Left kidney (tissue), 8 donors: ENCODE measurements at places on chromosomes 6 and 20. TPM values are rescaled to one million over a fixed set of nuclear protein-coding genes. Genes with fewer than 3 reads are reported as not detected.
A peak's percentile ranks its signal among the peaks of the same experiment; 100 is the strongest.

TRIM10 gene
- polyA plus RNA-seq = 0.27 TPM

YWHAB gene
- polyA plus RNA-seq = 236 TPM

CLVS2 gene
- 0.33 TPM for polyA plus RNA-seq

PRRT1 gene
- 2.7 TPM for polyA plus RNA-seq

OR2H1 gene
- not detected for polyA plus RNA-seq

GPANK1 gene
- 27.5 TPM for polyA plus RNA-seq

CSE1L gene
- 130 TPM for polyA plus RNA-seq

ARMC12 gene
- polyA plus RNA-seq = 1.8 TPM

CALHM4 gene
- 1.4 TPM for polyA plus RNA-seq

PKHD1 gene
- polyA plus RNA-seq = 27.5 TPM

GRCh38 chr6:25042536-25042935 lies 106.8 kb upstream of the RIPOR2 start:
- no peak for DNase-seq

GRCh38 chr6:19432966-19433498 lies 404.1 kb upstream of the ID4 start:
- DNase-seq = no peak

- no peak for DNase-seq
These were observed 657.6 kb downstream of the PRKN start for GRCh38 chr6:162069995-162070394.

GRCh38 chr6:137728386-137729349 lies 138.4 kb upstream of the TNFAIP3 start:
- DNase-seq = no peak

DNA sequence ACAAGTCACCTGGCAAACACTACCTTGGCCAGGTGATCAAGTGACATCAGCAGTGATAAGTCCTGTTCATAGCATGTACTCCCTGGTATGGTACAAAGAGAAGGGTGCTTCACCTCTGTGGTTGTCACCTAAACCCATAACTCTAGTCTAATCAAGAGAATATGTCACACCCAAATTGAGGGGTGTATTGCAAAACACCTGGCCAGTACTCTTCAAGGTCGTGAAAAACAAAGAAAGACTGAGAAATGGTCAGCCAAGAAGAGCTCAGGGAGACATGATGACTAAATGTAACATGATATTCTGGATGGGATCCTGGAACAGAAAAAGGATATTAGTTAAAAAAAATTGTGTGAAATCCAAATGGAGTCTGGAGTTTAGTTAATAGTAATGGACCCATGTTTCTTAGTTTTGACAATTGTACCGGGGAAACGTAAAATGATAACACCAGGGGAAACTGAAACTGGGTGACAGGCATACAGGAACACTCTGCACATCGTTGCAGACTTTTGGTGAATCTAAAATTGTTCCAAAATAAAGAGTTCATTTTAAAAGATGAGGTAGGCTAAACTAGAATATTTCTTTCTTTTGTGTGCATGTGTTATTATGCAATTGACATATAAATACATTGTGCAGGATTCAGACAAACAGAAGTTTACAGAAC lies 262.0 kb downstream of the CDC5L start:
- DNase-seq = no peak

DNA sequence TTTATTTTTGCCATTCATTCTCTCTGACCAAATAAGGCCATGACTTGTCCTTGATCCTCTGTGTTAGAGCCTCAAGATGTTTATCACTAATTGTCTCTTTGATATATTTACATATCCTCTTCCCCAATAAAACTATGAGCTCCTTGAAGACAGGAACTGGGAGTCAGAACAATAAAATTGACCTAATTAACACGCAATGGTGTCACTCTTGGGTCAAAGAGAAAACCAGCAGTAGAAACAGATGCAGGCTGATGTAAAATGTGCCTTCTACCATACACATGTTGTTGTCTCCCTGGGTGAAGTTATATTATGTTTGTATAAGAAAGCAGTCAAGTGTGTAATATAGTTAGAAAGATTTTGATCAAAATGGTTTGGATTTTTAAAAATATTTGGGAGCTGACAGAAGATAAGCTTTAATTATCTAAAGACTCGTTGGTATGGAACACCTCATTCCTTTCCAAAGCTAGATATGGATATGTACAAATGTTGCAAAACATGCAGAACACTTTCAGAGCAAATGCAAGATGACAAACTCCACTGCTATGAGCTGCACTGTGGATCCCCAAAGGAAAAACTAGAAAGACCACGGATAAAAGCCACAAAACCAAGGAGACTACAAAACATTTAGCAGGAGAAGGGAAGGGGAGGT lies 109.7 kb upstream of the STMND1 start:
- DNase-seq = no peak

DNA sequence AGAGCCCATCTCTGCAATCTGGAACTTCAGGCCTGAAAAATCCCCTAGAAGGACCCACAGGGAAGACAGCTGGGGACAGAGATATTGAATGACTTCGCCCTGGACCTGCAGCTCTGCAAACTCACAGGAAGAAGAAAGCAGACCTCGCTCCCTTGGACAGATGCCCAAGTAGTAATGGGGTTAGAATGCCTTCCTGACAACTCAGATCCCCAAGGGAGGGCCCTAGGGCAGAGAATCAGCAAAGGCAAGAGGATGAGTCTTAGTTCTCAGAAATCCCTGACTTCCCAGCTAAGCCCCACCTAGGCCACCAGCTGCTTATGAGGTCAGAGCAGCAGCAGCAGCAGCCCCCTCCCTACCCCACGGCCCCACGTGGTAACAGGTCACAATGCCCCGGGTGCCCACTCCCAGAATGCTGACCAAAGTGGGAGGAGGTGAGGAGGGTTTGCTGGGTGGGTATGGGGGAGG lies at the start of gene C20orf141:
C20orf141 (plus strand) TSS at position 401 of the 465 bp plus-strand sequence. CDS start 198 bp downstream, outside the sequence.
- DNase-seq = no peak

DNA sequence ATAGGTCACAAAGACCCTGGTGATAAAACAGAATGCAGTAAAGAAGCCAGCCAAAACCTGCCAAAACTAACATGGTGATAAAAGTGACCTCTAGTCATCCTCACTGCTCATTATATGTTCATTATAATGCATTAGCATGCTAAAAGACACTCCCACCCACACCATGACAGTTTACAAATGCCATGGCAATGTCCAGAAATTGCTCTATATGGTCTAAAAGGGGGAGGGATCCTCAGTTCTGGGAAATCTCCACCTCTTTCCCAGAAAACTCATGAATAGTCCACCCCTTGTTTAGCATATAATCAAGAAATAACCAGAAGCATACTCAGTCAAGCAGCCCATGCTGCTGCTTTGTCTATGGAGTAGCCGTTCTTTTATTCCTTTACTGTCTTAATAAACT lies 40.4 kb upstream of the MC3R start:
- DNase-seq = no peak

DNA sequence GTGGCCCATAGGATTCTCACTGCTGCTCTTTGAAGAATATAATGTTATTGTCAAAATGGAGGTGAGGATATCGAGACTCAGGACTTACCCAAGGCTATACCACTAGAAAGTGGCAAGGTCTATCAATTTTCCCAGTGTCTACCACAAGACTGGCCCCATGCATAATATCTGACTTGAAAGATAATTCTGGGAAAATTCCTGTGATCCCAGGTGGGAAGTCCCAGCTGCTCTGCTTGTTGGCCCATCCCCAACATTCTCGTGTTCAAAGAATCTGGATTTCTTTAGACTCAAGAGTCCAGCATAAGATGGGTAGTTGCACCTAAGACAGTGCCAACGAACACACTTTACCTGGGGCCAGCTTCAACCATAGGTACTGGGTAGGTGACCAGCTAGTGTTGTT lies 120.7 kb upstream of the DTNBP1 start:
- DNase-seq = no peak

- no peak for DNase-seq
These were observed 57.5 kb upstream of the SNRPB2 start for GRCh38 chr20:16672299-16672698.

GRCh38 chr6:45569210-45569945 lies 191.6 kb upstream of the SUPT3H start:
- DNase-seq = no peak

GRCh38 chr6:67916399-67916798 lies 718.7 kb upstream of the ADGRB3 start:
- DNase-seq = no peak

- DNase-seq = no peak
These were observed 20.1 kb downstream of the ZC2HC1B start for GRCh38 chr6:143884216-143884900.

DNA sequence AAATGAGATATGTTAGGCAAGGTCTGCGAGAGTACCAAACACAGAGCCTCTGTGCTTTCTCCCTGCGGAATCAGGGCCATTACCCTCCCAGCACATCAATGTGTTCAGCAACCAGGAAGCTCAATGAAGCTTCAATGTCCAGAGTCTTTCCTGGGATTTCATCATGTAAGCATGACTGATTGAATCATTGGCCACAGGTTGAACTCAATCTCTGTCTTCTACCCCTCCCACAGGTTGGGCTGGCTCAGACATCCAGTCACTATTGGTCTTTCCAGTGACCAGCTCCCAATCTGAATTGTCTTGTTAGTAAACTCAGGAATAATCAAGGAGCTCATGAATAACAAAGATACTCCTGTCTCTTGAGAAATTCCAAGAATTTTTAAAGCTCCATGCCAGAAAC lies 2.7 kb upstream of the DTD1 start:
- DNase-seq = no peak

DNA sequence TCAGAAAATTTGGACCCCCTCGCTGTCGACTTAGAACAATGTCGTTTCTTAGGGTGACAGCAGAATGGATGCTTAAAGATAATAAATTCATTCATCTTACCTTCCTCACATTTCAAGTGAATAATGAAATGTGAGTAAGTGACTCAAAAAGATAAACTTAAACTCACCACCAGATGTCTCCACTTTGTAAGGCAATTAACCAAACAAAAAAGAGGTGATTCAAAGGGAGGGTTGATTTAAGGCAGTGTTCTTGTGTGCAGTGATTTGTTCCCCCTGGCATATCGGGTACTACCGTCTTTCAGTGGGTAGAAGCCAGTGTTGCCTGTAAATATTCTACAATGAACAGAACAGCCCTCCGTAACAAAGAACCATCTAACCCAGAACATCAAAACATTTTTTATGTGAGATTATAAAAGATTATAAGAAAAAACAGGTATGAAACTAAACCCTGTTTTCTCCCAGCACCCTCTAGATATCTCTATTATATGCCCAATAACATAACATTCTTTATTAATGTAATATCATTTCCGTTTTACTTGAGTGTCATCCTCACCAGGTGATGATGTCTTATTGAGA lies 589.7 kb downstream of the CBLN4 start:
- DNase-seq = peak; percentile 47

- no peak for DNase-seq
These were observed 20.5 kb downstream of the NCOA7 start for GRCh38 chr6:125811259-125811658.

DNA sequence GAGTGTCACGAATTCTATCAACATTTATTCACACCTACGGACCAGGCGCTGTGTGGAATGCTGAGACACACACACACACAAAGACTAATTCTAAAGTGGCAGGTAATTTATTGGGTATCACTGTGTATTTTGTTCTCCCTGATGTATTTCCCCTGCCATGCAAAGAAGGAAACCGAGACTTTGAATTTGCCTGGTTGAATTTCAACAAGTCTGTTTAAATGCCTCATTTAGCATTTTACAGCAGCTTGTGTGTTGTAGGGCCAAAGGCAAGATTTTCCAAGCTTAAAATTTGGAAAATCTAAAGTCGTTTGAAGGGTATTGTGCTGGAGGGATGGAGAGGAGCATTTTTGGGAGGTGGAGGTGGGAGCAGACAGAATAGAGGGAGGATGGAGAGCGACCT lies 274.4 kb upstream of the ZFP64 start:
- DNase-seq = no peak

GRCh38 chr6:40972814-40973213 lies 66.2 kb downstream of the UNC5CL start:
- no peak for DNase-seq

DNA sequence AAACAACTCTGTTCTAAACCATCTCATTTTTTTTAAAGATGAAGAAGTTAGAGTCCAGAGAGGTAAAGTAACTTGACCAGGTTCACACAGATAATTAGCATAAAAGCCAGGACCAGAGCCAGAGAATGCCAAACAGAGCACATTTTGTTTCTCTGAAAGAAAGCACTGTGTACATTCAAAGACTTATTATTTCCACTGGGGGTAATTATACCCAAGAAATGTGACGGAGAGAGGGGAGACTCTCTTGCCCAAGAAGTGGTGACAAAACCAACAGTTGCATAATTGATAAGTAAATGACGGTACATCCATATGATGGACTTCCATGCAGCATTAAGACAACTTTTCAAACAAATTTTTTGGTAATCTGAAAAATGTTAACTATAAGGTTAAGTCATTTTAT lies 111.6 kb downstream of the RTN4IP1 start:
- DNase-seq = no peak

DNA sequence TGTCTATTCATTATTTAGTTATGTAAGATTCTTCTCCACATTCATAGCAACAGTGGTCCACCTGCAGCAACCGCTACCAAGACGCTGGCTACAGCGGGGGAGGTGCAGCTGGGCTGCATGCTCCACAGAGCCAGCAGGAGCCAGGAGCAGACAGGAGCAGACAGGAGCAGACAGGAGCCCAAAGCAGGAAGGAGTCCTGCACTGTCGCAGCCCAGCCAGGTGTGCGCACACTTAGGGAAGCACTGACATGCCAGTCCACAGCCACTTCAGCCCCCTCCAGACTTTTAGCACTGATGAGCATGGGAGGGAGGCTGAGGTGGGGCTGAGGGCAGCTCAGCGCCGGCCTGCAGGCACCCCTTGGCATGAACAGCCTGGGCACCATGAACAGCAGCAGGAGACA lies 19.6 kb downstream of the KIF16B start:
- no peak for DNase-seq

- DNase-seq = no peak
These were observed 196.5 kb downstream of the SLC35F1 start for GRCh38 chr6:118103381-118104146.
